NCI-H1048 (cell line): ENCODE measurements at places on chromosomes 7 and 10.

GRCh38 chr7:91876391-91877133 is 3.9 kb downstream of the MTERF1 start:
- DNase-seq = no peak

GRCh38 chr7:110676785-110677184 is 414.1 kb upstream of the LRRN3 start:
- DNase-seq = no peak

DNA sequence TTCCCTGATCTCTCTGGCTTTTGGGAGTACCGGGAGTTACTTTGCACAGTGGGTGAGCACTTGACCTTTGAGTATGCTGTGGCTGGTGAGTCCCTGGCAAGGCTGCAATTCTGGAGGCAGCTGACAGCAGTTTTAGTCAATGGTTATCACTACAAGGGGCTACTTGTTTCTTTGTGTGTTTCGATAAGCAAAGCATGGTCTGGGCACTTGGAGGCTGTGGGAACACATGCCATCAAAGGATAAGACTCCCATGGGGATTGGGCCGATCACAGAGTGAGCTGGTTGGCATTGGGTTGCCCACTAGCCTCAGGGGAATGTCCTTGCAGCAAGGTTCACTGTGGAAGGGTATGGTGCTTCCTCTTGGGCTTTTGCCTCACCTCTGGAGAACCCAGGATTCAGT is 208.2 kb downstream of the SNX13 start:
- no peak for DNase-seq

DNA sequence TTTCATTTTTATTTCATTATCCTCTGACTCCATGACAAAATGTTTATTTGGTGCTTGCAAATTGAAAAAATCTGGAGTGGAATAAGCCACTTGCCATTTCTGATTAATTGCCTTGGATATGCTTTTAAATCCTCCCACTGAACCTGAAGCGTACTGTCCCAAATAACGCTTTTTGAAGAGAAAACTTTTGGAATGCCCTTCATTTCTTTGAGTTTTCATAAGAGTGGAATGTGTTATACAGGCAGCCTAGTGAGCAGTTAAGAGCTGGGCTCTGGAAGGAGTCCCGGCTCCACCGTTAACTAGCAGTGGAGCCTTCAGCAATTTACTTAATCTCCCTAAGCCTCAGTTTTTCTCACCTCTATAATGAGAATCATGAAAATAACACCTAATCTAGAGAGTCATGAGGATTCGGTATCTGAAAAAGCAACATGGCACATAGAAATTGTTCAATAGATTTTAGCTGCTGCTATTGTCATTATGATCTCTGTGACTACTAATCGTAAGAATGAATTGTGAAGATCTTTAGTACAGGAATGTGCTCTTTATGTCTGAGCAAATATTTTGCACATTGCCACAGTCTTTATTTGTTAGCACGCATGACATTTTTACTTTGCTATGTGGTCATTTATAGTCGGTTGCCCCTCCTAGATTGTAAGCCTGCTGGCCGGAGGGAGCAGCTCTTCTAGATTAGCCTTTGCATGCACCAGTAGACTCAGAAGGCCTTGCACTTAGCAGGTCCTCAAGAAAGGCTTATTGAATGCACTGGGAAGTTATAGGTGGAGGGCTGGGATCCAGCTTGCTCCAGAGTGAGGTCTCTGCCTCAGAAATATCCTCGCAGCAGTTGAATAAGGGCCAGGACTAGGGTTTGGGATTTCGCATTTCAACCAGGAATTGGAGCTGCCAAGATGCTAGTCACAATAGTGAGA is 59.4 kb downstream of the PLCE1 start:
- DNase-seq = no peak

GRCh38 chr10:98144985-98145384 is 10.5 kb downstream of the R3HCC1L start:
- DNase-seq = no peak

DNA sequence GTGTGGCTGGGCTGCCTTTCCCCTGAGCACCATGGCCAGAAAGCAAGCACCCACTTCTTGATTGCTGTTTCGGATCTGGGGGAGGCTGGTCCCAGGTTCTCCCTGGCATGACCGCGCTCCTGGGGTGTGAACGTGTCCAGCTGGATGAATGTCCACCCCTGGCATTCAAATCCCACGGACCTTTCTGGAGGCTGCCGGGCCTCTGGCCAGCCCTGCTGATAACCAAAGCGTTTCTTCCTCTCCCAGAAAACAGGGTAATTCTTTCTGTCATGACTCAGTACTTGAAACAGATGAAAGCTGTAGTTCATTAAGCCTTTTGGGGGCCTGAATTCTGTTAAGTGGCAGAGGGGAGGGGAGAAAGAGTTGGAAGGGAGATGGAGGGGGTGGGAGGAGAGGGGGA is 73.1 kb upstream of the SAMD8 start:
- no peak for DNase-seq

GRCh38 chr10:105070952-105071351 is 429.9 kb downstream of the SORCS3 start:
- no peak for DNase-seq

- DNase-seq = no peak
Observed at GRCh38 chr10:69096045-69096444, 8.1 kb downstream of the SRGN start.

- no peak for DNase-seq
Observed at GRCh38 chr10:112490545-112490944, 43.5 kb downstream of the VTI1A start.

- DNase-seq = no peak
Observed at GRCh38 chr10:46033602-46034011, 3.2 kb upstream of the NCOA4 start.

DNA sequence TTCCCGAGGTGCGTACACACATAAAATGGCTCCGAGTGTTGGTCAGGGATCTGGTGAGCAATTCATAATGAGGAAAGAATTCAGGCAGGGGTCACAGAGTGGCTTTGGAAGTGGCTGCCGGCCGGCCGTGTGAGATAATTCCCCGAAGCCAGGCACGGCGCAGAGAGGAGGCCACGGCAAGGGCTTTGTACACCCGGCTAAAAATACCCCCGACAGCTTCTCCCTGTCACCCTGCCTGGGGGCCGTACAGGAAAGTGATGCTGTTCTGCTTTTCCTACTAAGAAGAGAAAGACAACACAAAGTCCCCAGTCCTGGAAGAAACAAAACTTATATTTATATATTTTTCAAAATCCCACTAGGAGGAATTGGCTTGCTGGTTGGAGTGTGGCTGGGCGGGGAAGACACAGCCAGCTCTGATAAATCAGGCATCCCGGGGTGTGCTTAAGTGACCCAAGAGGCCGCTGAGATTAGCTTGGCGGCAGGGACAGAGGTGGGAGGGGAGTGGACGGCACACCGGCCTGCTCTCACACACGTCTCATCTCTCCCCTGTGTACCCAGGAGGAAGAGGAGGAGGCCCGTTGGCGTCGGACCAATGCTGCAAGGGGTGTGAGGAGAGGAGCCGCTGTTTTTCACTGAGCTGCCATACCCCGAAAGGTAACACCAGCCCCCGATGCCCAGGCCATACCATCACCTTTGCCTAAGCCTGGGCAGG is 70.5 kb downstream of the ZMIZ1 start:
- no peak for DNase-seq

- no peak for DNase-seq
Observed at GRCh38 chr7:149306854-149307253, 44.9 kb downstream of the ZNF783 start.

DNA sequence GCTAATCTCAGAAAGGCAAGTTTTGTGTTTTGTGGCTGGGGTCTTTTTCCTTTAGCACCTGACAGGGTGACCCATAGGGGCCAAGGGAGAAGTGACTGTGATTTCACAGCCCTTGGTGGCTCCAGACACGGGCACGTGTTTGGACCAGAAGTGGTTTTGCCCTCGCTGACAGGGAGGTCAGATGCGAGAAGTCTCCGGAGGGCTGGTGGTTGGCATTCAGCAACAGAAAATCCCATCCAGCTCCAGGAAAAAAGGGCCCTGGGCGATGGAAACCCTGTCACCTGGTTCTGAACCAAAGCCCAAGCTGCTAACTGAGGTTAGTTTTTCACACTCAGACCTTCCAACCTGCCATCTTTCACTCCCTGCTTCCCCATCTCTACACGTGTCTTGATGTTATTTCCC is 272.9 kb downstream of the TRIL start:
- no peak for DNase-seq

- DNase-seq = no peak
Observed at GRCh38 chr7:151768805-151769187, 108.1 kb downstream of the PRKAG2 start.

GRCh38 chr10:132563485-132564248 is 26.1 kb downstream of the INPP5A start:
- DNase-seq = no peak

DNA sequence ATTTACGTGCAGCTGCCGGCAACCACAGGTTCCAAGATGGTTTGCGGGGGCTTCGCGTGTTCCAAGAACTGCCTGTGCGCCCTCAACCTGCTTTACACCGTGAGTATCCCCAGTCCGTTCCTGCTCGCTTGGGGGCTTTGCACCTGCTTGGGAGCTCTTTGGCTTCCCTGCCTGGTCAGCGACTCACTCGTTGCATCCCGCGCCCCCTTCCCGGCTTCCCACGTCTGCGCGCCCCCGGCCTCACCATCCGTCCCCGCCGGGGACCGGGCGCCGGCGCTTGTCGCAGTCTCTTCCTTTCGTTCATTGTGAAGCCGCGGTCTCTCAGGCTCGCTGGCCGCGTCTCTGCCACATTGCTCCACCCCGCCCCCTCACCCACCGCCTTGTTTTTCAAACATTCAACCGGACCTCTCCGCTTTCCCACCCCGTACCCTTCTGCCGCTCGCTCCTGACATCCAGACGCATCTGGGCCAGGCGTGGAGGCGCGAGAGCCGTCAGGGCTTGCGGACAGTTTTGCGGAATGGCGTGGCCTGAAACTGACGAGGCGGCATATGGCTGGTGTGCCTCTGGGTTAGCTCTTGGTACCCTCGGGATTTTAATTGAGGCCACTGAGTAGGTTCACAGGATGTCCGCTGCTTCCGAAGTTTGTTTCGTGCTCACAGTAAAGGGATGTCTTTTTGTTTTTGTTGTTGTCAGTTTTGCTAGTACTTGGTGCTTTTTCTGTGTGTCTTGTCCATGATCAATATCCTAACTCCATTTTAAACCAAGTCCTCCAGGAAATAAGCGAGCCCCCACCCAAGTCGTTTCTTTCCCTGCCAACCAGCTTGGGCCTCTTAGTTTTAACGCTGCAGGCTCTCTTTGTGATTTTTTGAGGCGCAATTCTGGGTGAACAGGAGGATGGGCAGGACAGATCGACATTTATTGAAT is 639 bp downstream of the TSPAN13 start:
- no peak for DNase-seq

DNA sequence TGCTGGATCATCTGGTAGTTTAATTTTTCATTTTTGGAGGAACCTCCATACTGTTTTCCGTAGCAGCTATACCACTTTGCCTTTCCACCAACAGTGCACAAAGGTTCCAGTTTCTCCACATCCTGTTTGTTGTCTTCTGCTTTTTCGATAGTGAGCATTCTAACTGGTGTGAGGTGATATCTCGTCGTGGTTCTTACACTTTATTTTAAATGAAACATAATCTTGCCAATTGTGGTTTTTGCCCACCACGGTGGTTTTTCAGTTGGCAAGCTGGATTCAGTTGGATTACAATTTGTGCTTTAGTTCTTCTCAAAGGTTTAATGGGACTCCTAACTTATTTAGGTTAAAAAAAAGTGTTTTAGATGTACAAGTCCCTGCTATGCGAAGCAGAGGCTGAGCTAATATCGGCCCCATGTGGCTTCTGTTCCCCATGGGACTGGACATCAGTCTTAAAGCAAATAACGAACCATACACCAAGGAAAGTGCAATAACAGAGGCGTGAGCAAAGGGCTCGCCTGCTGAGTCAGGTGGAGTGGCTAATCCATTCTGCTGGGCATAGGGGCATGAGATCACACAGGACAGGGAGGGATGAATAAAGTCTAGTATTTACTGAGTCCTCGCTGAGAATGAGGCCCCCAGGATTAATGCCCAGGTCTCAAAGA is 153.6 kb downstream of the AOAH start:
- no peak for DNase-seq

DNA sequence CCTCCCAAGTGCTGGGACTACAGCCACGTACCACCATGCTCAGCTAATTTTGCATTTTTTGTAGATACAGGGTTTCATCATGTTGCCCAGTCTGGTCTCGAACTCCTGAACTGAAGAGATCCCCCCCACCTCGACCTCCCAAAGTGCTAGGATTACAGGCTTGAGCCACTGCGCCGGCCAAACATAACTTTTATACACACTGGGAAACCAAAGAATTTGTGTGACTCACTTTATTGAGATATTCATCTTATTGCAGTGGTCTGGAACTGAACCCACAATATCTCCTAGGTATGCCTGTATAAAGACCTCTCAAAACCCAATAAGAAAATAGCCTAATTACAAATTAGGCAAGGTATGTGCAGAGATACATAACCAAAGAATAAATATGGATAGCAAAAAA is 182.6 kb upstream of the FEZF1 start:
- DNase-seq = no peak
